ENCODE measurements at places on chromosomes 7 and 10.

DNA sequence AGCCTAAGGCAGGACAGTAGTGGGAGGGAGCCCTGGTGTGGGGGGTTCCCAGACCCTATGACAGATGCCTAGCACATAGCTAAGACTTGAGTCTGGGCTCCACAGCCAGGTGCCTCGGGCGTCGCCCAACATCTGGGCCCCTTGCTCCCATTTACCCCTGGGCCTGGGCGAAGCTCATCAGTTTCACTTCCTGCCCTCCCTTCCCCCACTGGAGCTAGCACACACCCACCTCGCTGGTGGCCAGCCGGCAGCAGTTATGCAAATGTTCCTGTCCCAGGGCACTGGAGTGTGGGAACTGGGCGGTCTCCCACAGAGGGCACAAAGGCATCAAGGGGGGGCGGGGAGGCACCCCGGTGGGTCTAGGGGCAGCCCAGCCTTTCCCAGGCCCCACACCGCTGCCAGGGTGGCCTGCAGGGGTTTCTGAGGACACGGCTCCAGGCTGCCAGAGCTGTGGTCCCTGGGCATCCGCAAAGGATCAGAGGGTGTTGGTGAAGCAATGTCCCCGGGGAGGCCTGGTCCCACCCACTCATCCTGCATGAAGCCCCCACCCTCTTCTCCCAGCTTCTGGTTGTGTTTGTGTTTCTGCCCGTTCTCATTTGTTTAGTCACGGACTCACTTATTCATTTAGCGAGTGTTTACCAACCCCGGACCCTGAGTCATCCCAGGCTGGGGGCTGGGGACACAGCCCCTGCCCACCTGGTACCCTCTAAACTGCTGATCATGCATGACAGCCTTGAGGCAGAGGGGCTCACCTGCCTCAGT lies 20.4 kb downstream of the SH2B2 start:
- peak; percentile 75 for DNase-seq

DNA sequence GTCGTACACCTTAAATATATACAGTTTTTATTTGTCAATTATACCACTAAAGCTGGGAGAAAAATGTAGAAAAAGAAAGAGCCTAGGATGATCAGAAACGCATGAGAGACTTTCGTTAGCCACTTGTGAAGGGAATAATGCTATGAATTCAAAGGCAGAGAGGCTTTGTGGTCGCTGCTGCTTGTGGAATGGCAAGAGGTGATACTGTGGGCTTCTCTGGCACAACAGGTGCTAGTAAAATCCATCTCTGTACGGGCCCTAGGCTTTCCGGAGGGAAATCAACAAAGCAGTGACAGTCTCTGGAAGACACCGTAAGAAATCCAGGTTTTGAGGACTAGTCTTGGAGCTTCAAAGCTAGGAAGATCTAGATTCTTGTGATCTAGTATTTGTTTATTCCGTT lies 52.6 kb downstream of the LRRC72 start:
- no peak for DNase-seq

- no peak for DNase-seq
These were observed 57.7 kb downstream of the PYROXD2 start for GRCh38 chr10:98357194-98357822.

- DNase-seq, result no peak
These were observed 156.3 kb downstream of the POLR1F start for GRCh38 chr7:19552576-19552975.

DNA sequence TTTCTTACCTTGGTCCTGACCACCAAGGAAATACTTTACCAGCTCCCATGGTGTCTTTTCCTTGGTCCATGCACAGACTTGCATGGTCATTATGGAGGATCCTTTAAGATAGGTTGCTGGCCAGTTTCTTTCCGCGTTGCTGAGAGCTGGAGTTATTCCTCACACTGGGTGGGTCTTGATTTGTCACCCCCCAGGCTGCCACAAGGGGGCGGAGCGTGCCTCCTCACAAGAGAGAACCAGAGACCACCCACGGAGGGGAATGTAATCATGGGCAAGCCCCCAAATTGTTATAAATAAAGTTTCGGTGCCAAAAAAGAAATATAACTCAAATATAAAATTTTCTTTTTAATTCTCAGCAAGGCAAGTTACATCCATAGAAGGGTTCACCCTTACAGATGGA lies 10.5 kb upstream of the TRIM24 start:
- no peak for DNase-seq
